HuH-7.5 (cell line): ENCODE measurements at places on chromosomes 5 and 9.

DNA sequence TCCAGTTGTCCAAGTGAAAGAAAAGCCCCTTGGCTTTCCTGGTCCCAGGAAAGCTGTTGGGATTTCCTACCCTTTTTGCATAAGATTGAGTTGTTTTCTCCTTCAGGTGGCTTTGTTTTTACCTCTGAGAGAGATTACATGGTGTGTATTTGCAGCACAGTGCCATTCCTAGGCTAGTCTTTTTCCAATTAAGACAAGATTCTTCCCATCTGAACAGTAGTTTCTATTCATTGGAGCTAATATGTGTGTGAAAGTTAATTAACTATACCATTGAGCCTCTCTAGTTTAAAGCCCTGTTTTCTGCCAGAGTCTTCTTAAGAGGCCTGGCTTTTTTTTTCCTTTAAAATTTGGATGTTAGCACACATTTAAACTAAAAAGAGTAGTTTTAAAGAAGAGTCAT lies 20.1 kb downstream of the MSANTD3 start:
- no peak for DNase-seq

DNA sequence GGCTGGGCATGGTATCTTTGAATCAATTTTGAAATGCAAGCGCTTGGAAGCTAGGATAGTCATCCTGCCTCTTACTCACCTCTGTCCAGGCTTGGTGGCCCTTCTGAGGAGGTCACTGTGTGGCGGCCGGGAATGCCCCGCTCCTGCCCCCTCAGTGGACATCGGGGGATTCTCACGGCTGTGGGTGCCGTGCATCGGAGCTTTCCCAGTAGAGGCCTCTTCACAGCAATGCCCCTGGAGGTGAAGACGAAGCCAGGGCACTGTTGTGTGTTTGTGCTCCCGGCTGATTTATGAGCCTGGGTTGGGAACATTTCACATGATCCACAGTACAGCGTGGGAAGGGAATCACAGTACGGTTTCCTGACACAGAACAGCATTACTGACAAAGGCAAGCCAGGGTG lies 147.5 kb downstream of the NXNL2 start:
- DNase-seq = no peak

DNA sequence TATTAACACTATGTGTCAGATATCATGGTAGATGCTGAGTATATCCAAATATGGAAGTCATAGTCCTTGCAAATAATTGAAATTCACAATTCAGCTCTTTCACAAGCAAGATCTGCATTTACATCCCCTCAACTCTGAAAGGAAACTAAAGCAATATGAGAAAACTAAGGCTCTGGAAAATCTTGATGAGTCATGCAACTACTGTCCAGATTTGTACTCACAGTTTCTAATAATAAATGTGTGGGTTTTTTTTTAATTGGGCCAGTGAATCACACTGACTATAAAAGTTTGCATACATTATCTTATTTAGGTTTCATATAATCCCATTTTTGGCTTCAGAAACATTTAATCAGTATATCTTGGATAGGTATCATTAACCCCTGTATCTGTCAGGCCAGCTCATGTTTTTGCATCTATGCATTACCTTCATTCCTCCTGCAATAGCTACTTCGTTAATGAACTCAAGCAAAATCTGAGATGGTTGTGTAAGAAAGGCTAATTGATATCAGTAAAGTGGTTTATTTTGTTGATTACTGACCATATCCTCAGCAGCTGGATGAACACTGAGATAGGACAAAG lies 58.7 kb upstream of the PRR16 start:
- DNase-seq = no peak

DNA sequence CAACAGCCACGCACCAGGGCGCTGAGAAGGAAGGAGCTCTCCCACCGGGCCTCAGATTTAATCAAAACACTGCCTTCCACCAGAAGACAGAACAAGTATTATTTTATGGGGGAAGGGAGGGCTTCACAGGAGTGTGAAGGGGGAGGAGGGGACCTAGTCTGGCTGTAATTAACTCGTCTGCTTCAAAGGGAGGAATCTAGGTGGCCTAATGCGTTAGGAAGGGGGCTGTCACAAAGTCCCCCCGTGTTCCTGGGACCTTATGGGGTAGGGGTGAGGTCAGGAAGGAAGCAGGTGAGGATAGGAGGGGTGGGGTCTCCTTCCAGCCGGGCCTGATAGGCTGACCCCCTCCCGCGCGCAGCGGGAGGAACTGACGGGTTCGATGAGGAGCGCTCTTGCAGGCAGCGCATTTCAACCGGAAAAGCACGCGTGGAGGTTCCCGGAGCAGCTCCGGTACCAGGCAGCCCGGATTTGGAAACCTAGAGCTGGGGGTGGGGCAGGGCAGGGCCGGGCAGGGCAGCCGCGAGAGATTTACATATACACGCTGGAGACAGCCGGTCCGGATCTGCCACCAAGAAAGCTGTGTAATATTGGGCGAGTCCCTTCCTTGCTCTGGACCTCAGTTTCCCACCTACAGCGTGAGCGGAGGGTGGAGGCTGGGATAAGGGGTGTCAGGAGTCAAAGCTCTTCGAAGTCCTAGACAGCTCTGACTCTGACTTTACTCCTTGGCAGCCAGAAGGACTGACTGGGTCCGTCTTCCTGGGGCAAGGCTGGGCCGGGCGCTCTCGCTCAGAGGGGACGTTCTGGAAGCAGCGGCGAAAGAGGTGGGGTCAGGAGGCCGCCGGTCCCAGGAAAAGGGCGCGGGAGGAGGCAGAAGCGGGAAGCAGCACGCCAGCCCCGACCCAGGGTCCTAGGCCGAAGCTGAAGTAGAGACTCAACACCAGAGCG lies 1.8 kb downstream of the SHB start:
- DNase-seq = no peak

DNA sequence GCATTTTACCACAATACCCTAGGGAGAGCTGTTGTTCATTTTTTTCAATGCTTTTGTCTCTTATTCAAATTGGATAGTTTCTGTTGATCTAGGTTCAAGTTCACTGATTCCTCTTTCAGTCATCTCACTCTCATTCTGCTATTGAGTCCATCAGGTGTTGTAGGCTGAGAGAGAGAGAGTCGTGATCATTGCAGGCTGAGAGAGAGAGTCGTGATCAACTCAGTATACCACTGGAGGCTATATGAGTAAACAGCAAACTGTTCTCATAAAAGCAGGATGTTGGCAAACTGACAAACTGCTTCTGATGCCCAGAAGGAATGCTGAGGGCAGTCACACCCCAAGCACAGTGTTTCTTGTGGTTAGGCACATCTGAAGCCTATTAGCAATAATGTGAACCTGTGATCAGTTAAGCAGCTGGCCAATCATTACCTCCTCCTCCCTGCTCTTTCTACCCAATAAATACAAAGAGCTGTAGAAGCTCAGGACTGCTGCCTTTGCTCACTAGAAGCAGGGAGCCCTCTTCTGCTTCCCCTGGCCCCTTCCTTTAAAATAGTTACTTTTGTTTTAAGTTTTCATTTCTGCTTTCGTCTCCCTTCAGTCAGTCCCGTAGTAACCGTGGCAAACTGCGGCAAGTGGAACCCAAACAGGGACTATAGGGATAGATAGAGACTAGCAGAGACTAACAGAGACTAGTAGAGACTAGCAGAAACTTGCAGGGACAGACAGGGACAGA lies 476.1 kb upstream of the ACO1 start:
- DNase-seq = no peak

GRCh38 chr5:7867260-7867659 lies 1.6 kb downstream of the FASTKD3 start:
- no peak for DNase-seq

- no peak for DNase-seq
Measured at GRCh38 chr9:130199605-130200004, 27.4 kb downstream of the NCS1 start.

- DNase-seq = no peak
Measured at GRCh38 chr5:140251527-140251973, 51.4 kb downstream of the PFDN1 start.

DNA sequence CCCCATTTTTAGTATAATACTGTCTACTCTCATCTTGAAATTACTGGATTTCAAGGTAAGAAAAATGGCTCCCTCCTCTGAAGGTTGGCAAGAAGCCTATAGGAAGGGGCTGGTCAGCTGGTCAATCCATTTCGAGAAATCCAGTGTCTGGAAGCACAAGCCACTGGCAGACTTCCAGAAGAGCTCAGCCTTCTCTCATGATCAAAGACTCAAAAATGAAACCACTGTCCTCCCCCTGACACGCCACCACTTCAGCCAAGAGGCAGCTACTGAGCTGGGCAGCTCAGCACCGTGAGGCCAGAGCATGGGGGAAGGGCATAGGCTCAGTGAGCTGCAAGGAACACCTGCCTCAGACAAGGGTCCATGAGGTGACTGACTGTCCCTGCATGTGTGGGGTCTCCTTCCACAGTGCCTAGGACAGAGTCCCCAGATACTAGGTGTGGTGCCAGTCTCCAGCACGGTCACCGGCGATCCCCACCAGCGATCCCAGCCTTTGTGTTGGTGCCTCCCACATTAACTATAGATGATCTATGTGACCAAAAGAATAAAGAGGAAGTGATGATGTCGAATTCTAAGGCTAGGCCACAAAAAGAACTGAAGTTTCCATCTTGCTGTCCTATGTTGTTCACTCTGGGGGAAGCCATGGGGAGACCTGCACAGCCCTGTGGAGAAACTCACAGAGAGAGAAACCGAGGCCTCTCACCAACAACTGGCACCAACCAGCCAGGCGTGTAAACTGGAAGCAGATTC lies 100.1 kb upstream of the LRRTM2 start:
- DNase-seq = no peak

GRCh38 chr9:104820336-104820735 lies 56.4 kb downstream of the NIPSNAP3B start:
- no peak for DNase-seq

- DNase-seq = no peak
Measured at GRCh38 chr5:136020001-136020382, 8.8 kb upstream of the TGFBI start.

GRCh38 chr9:10946676-10947410 lies 334.0 kb upstream of the PTPRD start:
- no peak for DNase-seq

GRCh38 chr9:71431931-71432330 lies 310.5 kb upstream of the TRPM3 start:
- DNase-seq = no peak

GRCh38 chr9:87256973-87257372 lies 240.7 kb upstream of the DAPK1 start:
- DNase-seq = no peak

DNA sequence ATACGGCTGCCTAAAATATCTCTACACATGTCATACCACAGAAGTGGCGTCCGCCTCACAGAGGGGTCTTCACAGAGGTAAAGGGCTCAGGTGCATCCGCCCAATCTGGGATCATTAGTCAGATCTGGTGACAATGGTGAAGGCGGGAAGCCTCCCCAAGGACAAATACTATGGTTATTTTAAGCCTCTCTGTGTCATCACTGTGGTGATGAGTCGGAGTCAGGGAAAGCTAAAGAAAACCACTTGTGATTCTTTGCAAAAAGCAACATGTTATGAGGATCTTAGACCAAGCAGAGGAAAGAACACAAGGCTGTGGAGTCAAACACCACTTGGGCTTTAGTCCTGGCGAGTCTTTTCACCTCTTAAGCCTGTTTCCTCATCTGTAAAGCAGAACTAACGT lies 190.4 kb downstream of the DRD1 start:
- DNase-seq = no peak
